ENCODE measurements at places on chromosomes 6 and 20.

GRCh38 chr20:48613926-48614325 is 213.9 kb downstream of the PREX1 start:
- DNase-seq = no peak
- H3K27me3 ChIP-seq = peaks cover 7% of the 10 kb centered on the region
- no peak overlapping the region for H3K27ac ChIP-seq
- no peaks in the 10 kb centered on the region for H3K36me3 ChIP-seq
- no peak overlapping the region for H3K4me3 ChIP-seq

DNA sequence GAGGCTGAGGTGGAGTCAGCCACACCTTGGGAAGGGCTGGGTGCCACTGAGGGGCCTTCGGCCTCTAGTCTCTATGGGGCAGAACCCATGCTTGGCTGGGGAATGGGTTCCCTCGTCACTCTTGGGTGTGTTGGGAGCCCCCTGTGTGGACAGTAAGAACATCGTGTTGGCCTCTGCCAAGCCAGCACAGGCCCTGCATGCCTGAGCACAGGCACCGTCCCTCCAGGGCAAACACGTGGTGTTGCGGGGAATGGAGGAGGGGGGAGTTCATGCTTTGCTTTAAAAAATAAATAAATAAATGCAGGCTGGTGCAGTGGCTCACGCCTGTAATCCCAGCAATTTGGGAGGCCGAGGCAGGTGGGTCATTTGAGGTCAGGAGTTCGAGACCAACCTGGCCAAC is 63.0 kb downstream of the EZR start:
- no peak for DNase-seq
- peaks cover 80% of the 10 kb centered on the region for H3K36me3 ChIP-seq
- no peaks in the 10 kb centered on the region for H3K27me3 ChIP-seq
- no peak overlapping the region for H3K27ac ChIP-seq
- H3K4me1 ChIP-seq = no peaks in the 10 kb centered on the region
- H3K4me3 ChIP-seq = no peak overlapping the region

DNA sequence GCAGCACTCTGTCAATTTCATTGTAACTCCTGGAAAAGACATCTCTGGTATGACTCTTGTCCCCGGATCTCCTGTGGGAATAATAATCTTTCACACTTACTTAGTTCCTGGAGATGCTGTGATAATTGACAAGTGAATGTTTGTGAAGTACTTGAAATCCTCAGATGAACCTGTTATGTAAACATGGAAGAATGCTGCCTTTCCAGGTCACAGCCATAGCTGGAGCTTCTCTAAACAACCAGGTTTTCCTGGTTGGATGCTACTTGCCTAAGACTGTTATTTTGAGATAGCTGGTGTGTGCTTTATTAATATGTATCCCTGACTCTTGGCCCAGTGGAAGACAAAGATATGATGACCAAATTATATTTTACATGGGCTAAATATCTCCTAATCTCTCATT is 228.6 kb downstream of the KCNQ5 start:
- no peak overlapping the region for H3K27ac ChIP-seq
- DNase-seq = no peak
- H3K36me3 ChIP-seq = peaks cover 2% of the 10 kb centered on the region
- H3K4me3 ChIP-seq = no peak overlapping the region
- no peaks in the 10 kb centered on the region for H3K27me3 ChIP-seq

- no peak for DNase-seq
- H3K27me3 ChIP-seq = no peaks in the 10 kb centered on the region
- H3K36me3 ChIP-seq = peaks cover 10% of the 10 kb centered on the region
- no peak overlapping the region for H3K4me3 ChIP-seq
- no peaks in the 10 kb centered on the region for H3K4me1 ChIP-seq
- no peak overlapping the region for H3K27ac ChIP-seq
Measured at GRCh38 chr20:25025091-25025861, 32.7 kb downstream of the ACSS1 start.
